ENCODE measurements at places on chromosomes 1 and 21.

GRCh38 chr1:18089488-18089887, 18.1 kb upstream of the IGSF21 start:
- DNase-seq, result no peak

DNA sequence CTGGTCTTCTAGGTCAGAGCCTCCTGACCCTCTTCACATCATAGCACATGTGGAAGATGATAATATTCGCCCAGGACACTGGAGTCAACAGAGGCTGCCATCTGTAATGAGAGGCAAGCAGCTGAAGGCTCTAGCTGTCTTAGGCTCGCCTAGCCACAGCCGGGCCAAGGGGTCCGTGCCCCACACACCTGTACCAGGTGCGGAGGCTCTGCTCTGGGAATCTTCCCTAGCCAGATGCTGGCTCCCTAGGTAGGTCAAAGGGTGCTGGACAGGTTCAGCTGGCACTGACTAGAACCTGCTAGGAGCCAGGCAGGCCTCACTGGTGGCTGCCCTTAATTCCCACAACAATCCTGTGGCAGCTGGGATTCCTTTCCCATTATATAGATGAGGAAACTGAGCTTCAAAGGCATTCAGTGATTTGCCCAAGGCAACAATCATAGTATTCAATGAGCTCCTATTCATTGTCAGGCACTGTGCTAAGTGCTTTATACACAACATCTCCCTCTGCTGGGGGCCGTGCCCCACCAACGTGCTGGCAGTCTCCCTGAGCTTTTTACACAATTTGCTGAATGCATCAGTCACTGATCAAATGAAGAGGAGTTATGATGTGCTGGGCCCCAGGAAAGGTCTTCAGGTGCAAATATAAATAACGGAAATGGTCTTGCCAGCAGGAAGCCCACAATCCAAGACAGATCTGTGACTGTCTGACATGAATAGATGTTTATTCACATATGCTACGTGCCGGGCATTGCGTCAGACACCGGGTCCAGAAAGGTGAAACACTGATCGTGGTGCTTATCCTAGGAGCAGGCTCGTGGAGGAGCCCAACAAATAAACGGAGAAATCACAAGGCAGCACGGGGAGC, 58.0 kb downstream of the DDX20 start:
- no peak for DNase-seq

DNA sequence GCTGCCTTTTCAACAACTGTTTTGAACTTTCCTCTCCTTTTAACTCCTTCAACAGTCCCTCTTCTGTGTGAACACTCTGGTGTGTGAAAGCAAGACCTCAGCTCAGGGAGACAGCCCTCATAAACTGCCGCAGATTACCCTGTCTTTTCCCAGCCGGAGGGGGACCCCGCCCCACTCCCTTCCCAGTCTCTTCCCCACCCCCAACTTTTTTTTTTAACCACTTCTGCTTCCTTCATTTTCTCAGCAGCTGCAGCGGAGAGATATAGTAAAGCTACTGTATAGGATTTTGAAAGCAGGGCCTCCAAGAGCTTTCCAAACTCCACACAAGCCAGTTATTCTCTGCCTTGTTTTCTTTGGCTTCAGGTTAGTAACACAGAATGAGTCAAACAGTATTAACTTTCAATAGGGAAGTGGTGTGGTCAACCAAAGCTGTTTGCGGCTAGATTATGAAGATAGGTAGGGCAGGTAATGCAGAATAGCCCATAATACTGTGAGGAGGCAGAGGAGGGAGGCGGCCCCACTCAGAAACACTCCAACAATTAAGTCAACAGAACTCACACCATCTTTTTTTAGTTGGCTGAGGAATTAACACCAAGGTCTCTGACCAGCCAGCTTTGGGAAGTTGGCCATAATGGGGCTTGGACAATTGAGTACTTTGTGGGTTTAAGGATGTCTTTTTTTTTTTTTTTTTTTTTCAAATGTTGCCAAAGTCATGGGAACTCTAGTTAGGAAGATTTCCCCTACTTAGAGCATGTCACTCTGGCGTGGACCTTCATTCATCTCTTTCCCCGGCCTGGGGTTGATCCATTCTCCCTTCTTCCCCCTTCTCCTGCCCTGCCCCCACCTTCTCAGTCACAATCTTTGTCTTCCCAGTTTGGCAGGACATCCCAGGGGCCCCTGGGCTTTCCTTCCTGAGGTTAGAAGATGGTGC, 177.0 kb downstream of the CLIC6 start:
- DNase-seq, result peak; percentile 50

DNA sequence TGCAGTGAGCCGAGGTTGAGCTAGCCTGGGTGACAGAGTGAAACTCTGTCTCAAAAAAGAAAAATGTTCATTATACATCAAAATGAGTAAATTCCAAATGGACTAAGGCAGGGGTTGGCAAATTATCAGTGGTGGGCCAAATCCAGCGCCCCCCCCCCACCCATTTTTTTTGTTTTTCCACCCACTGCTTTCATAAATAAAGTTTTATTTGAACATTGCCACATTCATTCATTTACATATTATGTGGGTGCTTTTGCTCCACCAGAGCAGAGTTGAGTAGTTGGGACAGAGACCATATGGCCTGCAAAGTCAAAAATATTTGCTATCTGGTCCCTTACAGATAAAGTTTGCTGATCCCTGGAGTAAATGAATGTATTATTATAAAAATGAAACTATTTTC, 99.4 kb downstream of the ZMYM4 start:
- no peak for DNase-seq

DNA sequence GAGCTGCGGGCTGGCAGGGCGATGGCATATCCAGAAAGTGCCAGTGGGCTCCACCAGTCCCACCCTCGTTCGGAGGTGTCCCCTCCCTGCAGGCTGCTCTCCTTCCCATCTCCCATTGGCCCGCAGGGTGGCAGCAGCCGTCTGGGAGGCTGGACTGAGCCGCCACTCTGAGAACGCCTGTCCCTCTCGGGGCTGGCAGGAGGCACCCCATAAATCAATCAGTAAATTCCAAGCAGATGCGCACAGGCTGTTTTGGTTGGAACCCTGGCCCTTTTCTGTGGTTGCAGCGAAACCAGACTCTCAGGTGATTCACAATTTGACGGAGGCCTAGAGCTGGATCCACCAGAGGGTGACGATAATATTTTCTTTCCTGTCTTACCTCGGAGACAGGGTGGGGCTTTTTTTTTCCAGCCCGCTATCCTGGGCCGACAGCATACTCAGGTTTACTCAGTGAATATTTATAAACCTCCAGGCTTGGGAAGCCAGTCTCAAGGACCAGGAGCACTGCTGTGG, 99.7 kb downstream of the GLIS1 start:
- DNase-seq, result no peak

DNA sequence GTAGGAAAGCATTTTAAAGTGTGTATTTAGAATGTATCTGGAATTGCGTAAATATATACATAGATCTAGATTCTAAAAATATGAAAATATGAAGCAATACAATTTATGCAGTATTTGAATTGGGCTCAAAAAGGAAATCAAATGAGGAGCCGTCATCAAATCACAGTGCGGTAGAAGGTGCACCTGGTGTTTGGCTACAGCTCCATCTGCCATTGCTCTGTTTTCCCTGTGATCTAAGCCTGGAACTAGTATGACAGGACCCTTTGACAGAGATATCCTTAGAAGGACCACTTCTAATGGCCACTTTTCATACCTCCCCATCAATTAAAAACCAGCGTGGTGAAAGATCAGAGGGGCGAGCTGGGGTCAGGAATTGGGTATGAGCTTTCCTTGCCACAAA, 202.6 kb downstream of the NFIA start:
- DNase-seq, result no peak

DNA sequence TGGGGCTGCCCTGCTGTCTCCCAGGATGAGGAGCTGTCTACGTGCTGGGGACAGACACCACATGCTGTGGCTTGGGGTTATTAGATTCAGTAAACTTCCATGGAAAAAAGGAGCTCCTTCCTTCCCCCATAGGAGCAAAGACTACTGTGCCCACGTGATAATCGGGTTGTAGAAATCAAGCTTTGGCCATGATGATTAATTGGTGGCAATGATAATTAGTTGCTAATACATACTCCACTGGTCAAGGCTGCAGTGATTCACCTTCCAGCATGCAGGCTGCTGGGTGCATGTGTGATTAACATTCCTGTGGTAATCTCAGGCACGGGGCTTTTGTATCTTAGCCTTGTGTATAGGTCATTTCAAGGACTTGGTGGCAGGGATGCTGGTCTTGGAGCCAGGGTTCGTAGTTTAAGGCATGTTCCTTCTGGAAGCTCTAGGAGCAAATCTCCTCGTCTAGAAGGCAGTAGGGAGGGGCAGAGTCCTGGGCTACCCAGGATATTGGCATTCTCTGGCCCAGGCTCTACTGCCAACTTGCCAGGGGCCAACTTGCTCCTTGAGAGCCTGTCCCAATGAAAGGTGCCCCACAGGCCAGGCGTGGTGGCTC, 41.4 kb downstream of the TMCO4 start:
- no peak for DNase-seq

DNA sequence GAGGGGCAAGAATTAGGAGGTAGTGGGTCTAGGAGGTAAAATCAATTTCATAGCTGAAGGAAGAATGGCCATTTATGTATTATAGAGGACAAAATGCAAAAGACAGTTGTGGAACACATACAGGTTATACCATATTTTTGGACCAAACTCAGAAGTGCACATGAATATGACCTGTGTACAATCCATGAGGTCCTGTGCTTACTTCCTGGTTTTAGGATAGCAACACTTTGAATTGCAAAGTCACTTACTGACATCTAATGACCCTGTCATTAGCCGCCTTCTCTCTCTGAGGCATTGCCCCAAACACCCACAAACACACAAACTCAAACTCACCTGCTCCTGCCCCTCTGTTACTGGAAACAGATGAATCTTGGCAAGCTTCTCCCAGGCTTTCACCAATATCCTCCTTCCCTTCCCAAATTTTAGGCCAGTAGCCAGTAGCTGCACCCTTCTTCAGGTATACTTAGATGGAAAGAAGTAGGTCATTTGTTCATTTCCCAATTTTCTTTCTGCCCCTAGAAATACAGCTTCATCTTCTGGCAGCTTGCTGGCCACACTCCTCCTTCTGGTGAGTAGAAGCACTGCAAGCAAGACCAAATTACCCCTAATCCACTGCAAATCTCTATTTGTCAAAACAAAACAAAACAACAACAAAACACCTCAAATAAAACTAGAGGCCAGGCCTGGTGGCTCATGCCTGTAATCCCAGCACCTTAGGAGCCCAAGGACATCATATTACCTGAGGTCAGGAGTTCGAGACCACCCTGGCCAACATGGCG, 13.7 kb upstream of the RPL5 start:
- DNase-seq, result peak; percentile 39

GRCh38 chr1:44294588-44295007, 60.5 kb downstream of the ERI3 start:
- no peak for DNase-seq

DNA sequence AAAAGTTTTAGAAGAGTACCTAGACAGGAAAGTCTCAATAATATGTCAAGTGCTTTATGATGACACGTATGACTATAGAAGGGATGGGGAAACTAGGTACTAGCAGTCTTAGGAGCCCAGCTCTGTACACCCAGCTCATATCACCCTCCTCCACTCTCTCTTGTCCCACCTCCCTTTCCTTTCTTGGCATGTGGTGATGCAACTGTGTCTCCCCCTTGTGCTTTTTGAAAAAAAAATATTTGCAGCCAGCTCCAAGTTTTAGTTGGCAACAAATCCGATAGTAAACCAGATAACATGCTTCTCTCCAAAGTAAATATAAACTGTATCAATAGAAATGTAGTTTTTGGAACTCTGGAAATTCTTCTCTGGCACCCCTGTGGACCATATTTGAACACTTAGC, 280.7 kb downstream of the PDE4B start:
- no peak for DNase-seq

GRCh38 chr1:25186161-25187007, 45.9 kb downstream of the SYF2 start:
- no peak for DNase-seq

- peak; percentile 36 for DNase-seq
Observed at GRCh38 chr1:147669469-147670318, 630 bp downstream of the ACP6 start.

DNA sequence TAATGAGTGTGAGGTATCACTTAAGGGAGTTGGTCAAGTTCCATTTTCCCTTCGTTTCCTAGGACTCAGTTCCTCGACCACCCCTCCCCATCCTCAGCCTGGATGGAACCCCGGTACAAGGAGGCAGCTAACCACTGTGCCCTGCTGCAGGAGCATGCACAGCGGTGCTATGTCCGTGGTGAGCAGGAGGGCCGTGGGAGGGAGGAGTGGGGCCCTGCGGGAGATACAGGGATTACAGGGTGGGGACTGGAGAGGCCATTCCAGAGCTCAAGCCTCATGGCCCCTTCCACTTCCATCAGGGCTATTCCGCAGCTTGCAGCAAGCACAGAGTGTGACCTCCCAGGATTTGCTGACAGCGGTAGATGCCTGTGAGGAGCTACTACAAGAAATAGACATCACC, 25.8 kb downstream of the HYI start:
- no peak for DNase-seq

- DNase-seq, result no peak
Observed at GRCh38 chr1:77021732-77022131, 154.5 kb downstream of the ST6GALNAC5 start.

- DNase-seq, result no peak
Observed at GRCh38 chr1:206717674-206717989, 32.9 kb downstream of the MAPKAPK2 start.

DNA sequence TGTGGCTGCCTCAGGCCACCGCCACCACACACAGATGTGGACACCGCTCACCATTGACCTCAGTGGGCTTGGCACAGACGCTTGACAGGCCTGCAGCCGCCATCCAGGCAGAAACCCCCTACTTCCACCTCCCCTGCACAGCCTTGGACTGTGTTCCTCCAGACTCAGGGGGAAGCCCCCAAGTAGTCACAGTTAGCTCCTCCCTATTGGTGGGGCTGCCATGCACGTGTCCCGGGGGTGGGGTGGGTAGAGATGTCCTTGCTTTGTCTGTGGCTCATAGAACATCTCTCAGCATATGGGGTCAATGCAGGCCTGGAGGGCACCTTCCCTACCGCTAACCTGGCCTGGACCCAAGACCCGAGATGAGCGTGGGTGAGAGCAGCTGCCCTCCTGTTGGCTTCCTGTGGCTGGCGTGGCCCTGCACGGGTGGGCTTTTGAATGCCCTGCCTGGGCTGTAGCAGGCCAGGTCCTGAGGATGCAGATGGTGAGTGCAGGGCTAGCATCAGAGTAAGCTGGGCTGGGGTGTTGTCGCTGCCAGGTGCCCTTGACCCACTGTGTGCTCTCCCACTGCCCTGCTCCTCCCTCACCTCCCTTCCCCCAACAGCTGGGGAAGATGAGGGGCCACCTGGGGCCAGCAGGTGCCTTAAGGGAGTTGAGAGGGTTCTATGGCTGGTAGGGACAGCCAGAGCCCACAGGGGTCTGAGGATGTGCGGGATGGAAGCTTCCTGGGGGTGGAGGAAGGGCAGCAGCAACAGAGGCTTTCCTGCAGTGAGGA, 6.2 kb downstream of the CROCC start:
- DNase-seq, result no peak

- DNase-seq, result no peak
Observed at GRCh38 chr21:46229133-46229922, 754 bp upstream of the LSS start.

- DNase-seq, result no peak
Observed at GRCh38 chr1:87167848-87168525, 160.7 kb upstream of the LMO4 start.

GRCh38 chr1:208919371-208919770, 664.1 kb upstream of the CAMK1G start:
- no peak for DNase-seq

- DNase-seq, result no peak
Observed at GRCh38 chr1:12170263-12170671, 3.5 kb downstream of the TNFRSF1B start.

Measured in CD4-positive, alpha-beta T cell treated with Interleukin-2 at 100 ng/mL for 4 hours (primary cell).